Left kidney (tissue), 8 donors: ENCODE measurements at places on chromosomes 5 and 9. TPM values are rescaled to one million over a fixed set of nuclear protein-coding genes. Genes with fewer than 3 reads are reported as not detected.
A peak's percentile ranks its signal among the peaks of the same experiment; 100 is the strongest.

Gene OTP
- polyA plus RNA-seq = not detected

GRCh38 chr5:122846051-122846550 is 688 bp downstream of the SNX24 start:
- DNase-seq = peak; percentile 34

GRCh38 chr9:136807281-136808074 is at the start of gene RABL6:
TSS of gene RABL6 (plus strand) at chr9:136807948. CDS start at chr9:136808197, 249 bp downstream.
- DNase-seq = peak; percentile 64

DNA sequence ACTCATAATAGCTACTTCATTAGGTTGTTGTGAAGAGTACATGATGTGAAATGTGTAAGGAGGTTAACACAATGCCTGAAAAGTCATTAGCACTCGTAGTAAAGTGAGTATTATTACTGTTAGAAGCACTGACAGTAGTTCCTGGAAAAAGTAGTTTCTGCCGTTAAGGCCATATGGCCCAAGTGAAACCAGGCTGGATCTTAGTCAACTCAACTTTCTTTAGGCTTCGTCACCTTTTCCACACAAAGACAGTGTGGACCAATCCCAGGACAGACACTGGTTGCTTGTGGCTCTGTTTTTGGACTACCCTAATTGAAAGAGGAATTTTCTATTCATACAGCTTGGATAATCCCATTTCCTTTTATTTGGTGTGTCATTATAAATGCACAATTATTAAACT is 29.4 kb upstream of the CKMT2 start:
- DNase-seq = no peak

Gene COMMD10
- polyA plus RNA-seq = 64.4 TPM

Gene LCNL1
- polyA plus RNA-seq = 0.43 TPM

- DNase-seq = no peak
These were observed 143.7 kb downstream of the LRRC70 start for GRCh38 chr5:62722360-62722759.

Gene TMEM161B
- polyA plus RNA-seq = 35.2 TPM

GRCh38 chr5:123207852-123208251 is 118.8 kb downstream of the PRDM6 start:
- DNase-seq = no peak

- no peak for DNase-seq
These were observed 133.4 kb downstream of the OLFM1 start for GRCh38 chr9:135220601-135221575.

DNA sequence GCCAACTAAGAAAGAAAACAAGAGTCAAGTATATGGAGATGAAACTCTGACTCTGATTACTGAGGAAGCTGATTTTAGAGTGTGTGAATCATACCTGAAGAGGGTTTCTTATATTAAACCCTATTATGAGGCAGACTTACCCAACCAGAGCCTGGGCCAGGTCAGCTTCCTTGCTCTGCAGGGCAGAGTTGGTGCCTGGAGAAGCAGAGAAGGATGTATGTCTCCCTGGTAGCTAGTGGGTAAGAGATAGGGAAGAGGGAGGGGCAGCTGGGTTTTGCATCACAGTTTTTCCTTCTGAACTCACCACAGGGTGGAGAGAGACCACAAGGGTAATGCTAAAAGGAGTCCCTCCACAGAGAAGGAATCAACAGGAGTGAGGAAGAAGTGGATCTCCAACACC is 104.1 kb downstream of the CMYA5 start:
- DNase-seq = no peak
